Stimulated activated effector memory CD8-positive, alpha-beta T cell treated with anti-CD3 and anti-CD28 coated beads, Interleukin-12 subunit alpha, Interleukin-12 subunit beta, amount 100 ng/mL, for 72 hours (primary cell): ENCODE measurements at places on chromosomes 2 and 18.

- no peak for DNase-seq
Observed at GRCh38 chr2:74740741-74741431, 86.8 kb downstream of the SEMA4F start.

- no peak for DNase-seq
Observed at GRCh38 chr2:99238599-99238998, 16.9 kb downstream of the LYG2 start.

DNA sequence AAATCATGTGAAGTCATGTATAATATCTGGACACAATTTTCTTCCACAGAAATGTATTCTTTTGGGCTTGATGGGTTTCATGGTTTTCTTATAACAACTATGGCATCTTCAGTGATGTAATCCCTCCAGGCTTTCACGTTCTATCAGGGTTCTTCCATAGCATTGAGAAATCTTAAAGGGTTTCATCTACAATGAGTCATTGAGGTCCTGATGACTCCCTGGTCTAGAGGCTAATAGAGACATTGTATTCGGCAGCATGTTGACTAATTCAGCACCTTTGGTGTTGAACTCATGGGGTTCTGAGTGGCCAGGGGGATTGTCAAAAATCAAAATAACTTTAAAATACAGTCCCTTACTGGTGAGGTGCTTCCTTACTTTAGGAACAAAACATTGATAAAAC lies 614.0 kb upstream of the CRIM1 start:
- DNase-seq, result no peak

DNA sequence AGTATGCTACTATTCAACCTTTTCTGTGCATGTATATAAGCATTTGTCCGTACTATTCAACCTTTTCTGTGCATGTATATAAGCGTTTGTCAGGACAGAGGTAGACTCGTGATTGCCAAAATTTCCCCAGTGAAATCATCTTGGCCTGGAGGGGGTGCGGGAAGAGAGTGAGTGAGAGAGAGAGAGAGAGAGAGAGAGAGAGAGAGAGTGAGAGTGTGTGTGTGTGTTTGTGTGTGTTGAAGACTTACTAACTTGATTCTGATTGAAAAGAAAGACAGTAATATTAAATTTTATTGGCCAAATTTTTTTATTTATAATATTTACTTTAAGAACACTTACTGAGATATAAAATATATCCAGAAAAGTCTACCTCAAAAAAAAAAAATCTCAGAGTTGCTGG lies 19.1 kb downstream of the FAM117B start:
- DNase-seq, result no peak

DNA sequence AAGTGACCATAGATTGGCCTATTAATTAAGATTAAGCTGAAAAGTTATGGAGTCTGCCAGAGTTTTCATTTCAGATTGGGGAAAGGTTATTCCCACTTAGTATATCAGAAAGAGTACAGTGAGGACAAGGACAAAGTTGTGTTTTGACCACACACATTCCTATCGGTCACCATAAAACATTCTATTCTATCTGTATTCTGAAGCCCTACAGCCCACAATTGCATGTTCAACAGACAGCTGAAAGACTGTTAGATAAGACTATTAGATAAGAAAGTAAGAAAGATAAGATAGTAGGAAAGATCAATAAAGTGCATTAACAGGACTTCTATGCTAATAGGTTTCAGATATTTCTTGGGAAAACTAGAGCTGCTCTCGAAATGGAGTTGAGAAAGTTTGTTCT lies 26.7 kb upstream of the ACYP2 start:
- no peak for DNase-seq

- peak; percentile 59 for DNase-seq
Observed at GRCh38 chr2:160294339-160294803, 94.3 kb upstream of the ITGB6 start.

DNA sequence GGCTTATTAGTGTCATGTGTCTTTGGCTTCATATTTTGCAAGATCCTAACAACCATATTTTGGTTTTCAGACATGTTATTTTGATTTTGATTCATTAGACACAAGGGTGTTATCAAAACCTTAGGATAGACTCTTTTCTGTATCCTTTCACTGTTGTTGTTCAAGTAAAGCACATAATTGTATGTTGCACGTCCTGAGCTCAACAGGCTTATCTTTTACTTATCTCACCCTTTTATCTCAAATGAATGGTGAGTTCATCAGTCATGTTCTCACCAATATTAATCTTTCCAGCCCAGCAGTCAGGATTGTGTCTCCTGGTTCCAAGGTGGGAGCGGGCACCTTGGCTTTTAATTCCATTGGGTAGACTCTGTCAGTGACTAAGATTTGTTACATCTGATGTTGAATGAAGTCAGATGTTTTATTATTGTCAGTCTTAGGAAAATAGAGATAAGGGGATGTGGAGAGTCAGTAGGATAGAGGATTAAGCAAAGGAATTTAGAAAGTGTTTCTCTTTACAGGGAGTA lies 11.9 kb downstream of the GPN1 start:
- DNase-seq, result no peak

GRCh38 chr2:153873052-153874048 lies 1.6 kb downstream of the GALNT13 start:
- no peak for DNase-seq

DNA sequence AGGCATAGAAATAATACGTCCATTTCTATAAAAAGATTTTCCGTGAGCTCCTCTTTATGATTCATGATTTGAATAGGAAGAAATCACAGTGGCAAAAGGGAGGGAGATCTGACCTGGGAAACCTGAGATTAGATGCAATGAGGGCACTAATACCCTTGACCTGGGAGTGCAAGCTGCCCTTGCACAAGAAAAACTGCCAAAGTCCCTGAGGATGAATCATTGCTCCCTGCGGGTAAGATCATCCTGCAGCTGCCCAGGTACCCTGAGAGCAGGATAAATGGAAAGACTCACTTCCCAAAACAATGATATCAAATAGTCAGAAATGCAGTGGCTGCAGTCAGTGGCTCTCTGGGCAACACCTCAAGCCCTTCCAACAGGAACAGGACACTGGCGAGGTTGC lies 11.6 kb downstream of the FHL2 start:
- DNase-seq, result no peak

DNA sequence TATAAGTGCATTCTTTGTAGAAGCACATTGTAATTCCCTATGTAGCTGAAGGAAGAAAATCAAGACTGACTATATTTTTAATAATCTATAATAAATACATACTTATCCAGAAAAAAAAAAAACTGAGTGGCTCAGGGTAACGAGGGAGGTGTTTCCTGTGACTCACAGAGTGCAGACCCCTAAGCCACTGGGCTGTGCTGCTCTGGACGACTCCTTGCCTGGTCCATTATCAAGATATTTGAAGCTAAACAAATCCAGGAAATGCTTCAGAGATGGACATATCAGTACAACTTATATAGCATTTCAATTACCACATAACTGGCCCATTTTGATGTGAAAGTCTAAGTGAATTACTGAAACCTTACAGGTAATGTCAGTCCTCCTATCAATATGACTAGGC lies 80.6 kb downstream of the PIGN start:
- no peak for DNase-seq

GRCh38 chr18:32798209-32798960 lies 25.6 kb upstream of the KLHL14 start:
- no peak for DNase-seq

DNA sequence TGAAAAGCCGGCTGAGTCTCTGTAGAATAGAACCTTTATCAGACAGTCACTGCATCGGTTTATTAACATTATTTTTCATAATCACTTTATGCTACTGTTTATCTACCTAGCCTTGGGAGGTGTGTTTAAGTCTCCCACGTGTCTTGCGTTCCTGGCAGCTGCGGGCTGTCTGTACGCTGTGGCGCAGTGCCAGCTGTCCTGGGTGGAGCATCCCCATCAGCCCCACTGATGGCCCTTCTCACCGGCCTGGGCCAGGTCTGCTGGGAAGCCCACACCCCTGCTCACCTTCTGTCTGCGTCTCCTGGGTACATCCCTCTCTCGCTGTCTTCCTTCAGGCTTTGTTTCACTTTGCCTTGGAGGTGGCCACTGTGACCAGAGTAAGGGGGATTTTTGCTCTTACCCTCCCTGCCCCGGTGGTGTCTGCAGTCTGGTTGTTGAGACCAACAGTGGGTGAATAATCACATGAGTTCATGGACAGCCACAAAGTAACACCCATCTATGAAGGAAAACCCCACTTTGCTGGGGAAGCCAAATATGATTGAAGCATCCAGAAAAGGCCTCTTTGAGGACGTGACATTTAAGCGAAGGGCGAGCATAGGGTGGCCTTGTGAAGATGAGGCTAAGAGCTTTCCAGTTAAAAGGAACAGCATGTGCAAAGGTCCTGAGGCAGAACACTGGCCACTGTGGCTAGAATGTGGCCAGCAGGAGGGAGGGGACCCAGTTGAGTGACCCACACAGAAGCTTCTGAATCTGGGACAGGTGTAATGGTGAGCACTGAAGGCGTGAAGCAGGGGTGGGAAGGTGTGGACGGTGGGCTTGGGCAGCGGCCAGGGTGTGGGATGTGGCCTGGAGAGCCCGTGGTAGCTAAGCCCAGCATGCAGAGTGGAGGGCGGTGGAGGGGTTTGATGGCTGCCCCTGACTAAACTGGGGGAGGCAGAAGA lies 41.7 kb downstream of the RAMP1 start:
- DNase-seq, result no peak

DNA sequence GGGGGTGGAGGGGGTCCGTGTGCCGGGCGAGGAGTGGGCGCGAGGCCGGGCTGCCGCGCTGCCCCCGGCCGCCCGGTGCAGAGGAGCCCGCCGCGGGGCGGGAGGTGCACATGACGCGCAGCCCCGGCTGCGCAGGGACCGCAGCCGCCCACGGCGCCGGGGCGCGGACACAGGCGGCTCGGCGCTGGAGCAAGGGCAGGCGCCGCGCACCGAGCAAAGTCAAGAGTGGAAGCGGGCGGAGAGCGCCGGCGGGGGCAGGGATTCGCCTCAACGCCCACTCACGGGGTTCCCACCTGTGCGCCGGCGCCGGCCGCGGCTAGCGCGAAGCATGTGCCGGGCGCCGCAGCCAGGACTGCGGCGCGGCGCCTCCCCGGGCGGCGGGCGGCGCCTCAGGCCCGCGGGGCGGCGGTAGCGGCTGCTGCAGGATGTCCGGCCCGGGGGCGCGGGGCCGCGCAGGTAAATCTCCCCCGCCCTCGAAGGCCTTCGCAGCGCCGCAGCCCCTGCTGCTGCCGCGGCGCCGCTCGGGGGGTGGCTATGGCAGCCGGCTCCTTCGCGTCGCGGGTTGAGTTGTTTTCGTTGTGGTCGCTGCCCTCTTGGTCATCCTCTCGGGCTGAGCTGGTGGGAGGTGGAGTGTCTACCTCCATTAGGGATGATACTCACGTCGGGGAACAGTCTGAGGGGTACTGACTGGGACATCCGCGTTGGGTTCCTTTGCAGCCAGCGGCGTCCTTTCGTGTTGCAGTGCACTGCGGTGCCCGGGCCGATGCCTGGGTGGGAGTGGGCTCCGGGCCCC lies 216.3 kb upstream of the DTNA start:
- no peak for DNase-seq

GRCh38 chr18:49464718-49465598 lies 4.5 kb upstream of the DYM start:
- no peak for DNase-seq

GRCh38 chr18:49794743-49795142 lies 18.6 kb downstream of the ACAA2 start:
- no peak for DNase-seq

- DNase-seq, result no peak
Observed at GRCh38 chr2:152657043-152657442, 60.2 kb downstream of the PRPF40A start.

DNA sequence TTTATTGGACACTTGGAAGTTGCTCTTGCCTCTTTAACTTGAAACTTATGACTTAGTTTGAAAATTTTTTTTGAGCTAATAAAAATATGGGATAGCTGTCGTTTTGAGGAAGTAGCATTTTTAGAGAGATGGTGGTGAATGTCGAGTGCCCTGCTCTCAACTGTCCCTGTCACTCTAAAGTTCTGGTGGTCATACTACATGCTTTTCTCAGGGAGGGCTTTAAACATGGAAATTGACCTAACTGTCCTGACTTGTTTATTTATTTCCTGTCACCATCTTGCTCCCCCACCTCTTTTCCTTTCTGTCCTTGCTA lies 16.0 kb downstream of the CEP192 start:
- DNase-seq, result no peak

GRCh38 chr2:101360232-101360631 lies 27.1 kb downstream of the CREG2 start:
- no peak for DNase-seq

DNA sequence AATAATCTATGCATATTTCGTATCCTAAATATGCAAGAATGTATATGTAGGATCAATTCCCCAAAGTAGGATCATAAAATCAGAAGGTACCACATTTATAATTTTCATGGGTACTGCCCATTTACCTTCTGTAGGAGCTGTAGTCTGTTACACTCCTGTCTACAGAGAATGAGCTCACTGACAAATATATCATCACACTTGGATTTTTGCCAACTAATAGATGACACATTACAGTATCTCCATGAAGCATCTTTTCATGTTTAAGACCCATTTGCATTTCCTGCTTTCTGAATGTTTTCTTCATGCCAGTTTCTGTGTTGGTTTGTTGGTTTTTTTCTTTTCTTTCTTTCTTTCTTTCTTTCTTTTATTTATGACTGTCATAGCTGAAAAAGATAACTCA lies 70.9 kb upstream of the EML6 start:
- no peak for DNase-seq

- no peak for DNase-seq
Observed at GRCh38 chr2:227301523-227301922, 23.5 kb upstream of the MFF start.

- DNase-seq, result no peak
Observed at GRCh38 chr2:120451334-120451733, 105.4 kb downstream of the INHBB start.

- DNase-seq, result no peak
Observed at GRCh38 chr2:224890372-224890771, 151.9 kb downstream of the DOCK10 start.

DNA sequence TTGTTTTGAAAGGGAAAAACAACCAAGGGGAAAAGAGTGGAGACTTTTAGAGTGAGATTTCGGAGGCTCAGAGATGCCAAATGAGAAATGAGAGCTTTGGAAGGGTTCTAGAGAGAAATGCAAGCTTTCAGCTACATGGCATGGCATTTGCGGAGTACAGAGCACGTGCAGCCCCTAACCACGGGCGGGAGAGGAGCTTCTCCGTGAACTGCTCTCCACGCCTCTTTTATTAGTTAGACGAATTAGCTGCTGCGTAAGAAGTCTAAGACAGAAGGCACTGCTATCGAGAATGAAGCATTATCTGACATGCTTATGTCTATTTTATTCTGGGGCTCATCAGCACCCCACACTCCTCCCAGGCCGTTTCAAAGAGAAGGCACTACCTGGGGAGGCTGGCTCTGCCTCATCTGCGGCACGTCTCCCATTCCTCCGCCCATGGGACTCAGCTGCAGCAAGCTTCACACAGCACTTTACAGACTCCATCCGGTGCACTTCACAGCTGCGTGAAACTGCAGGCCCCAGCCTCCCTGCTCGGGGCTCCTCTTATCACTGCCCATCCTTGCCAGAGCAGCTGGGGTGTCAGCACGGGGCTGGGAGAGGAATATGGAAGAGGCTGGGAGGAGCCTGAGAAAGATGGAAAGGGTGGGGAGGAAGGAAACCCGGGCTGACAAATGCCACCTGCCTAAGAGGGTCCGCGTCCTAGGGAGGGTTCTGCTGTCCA lies 207.3 kb upstream of the APCDD1 start:
- DNase-seq, result no peak
